ENCODE measurements at places on chromosomes 7 and 10. TPM values are rescaled to one million over a fixed set of nuclear protein-coding genes. Genes with fewer than 3 reads are reported as not detected.

NUDT5 gene
- 125 TPM for total RNA-seq

GFRA1 gene
- total RNA-seq = 10.9 TPM

COL26A1 gene
- total RNA-seq = 0.51 TPM

LRIT1 gene
- total RNA-seq = not detected

CTAGE6 gene
- not detected for total RNA-seq

KIF11 gene
- 33.5 TPM for total RNA-seq

KAT6B gene
- total RNA-seq = 4.8 TPM

SNX13 gene
- 16.7 TPM for total RNA-seq

ST8SIA6 gene
- not detected for total RNA-seq

All from A549 treated with Mapracorat at 1 μM for 4 hours (cell line).